GM12864 (cell line): ENCODE measurements at places on chromosomes 12 and 14.

DNA sequence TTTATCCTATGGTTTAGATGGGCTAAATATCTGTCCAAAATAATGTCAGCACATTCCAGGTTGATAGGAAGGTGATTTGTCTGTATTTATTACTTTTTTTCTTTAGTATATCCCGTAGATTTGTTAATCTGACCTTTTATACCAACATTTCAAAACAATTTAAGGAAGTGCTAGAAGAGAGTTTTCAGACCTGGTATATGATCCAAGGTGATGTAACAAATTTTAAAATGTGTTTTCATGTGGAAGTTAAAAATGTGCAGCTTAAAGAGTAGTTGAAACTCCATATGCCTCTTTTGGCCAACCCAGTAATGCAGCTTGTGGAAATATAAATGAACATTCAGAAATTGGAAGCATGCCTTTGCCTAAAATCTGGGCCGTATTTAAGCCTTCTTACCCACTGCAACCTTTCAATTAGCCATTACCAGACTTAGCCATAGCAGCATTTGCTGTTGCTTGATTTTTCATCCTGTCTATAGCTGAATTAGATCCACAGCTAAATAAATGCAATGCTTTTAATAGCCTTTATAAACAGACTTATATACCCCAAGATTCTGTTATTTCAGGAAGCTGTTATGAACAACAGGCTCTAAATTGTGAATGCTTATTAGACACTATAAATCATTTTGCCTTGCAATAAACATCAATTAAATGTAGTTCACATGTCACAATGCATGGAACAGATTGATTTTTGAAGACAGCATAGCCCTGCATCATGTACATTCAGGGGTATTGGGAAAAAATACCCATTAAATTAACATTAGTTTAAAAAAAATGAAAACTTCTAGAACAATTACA is 271.2 kb downstream of the PDZRN4 start:
- no peak for DNase-seq

- DNase-seq: no peak
These were observed 50.0 kb upstream of the PRICKLE1 start for GRCh38 chr12:42639556-42639955.

DNA sequence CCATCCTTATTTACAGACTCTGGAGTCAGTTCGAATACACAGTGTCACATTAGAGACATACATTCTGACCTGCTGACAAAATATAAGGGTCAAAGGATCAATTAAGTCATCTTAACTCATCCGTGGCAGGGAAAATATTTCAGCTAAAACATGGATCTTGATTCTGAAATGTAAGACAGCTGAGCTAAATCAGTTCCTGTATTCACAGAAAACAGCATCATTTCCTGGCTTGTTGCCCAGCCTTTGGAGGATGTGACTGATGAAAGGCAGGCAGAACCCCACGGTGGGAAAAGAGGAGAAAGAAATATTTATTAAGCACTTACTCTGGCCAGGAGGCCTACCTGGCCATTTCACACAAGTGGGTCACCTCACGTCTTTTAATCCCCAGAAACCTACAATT is 101.9 kb downstream of the GAS2L3 start:
- no peak for DNase-seq

DNA sequence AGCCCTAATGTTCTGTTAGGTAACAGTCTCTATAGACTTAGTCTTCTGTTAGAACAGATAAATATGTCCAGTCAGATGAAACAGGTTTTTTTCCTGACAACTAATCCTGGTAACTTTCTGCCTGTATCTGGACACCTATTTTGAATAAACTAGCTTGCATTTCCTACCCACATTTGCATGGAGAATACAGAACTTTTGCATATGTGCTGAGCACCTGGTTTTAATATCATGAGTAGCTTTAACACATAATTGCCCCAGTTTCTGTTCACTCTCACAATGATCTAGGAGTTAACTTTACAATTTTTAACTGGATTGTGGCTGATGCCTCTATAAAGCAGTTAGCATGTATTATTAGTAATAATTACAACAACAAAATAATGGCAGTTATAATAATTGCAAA is 111.7 kb downstream of the KTN1 start:
- no peak for DNase-seq

DNA sequence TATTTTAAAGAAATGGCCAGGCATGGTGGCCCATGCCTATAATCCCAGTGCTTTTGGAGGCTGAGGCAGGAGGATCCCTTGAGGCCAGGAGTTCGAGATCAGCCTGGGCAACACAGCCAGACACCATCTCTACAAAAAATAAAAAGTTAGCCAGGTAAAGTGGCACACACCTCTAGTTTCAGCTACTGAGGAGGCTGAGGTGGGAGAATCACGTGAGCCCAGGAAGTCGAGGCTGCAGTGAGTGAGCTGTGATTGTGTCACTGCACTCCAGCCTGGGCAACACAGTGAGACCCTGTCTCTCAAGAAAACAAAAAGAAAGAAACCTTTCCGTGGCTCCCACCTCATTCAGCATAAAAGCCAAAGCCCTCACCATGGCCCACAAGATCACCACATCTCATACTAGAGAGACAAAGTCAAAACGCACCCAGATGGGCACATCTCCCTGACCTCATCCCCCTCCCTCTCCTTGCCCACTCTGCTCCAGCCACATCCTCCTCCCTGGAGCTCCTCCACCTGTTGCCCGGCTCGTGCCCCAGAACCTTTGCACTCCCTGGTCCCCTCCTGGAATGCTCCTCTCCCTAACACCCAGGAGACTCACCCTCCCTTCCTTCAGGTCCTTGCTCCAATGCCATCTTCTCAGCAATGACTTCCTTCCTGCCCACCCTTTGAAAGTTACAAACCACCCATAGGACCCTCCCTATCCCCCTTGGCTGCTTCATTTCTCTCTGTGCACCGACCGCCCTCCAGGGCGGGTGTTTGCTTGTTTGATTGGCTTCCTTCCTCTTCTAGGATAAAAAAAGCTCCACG is 4.8 kb upstream of the SCARB1 start:
- no peak for DNase-seq

- DNase-seq: no peak
These were observed 18.6 kb downstream of the DDX24 start for GRCh38 chr14:94062344-94062940.

- no peak for DNase-seq
These were observed 4.4 kb upstream of the ASIC1 start for GRCh38 chr12:50052964-50053363.

- no peak for DNase-seq
These were observed 1168.3 kb downstream of the BCL11B start for GRCh38 chr14:98103705-98104104.

DNA sequence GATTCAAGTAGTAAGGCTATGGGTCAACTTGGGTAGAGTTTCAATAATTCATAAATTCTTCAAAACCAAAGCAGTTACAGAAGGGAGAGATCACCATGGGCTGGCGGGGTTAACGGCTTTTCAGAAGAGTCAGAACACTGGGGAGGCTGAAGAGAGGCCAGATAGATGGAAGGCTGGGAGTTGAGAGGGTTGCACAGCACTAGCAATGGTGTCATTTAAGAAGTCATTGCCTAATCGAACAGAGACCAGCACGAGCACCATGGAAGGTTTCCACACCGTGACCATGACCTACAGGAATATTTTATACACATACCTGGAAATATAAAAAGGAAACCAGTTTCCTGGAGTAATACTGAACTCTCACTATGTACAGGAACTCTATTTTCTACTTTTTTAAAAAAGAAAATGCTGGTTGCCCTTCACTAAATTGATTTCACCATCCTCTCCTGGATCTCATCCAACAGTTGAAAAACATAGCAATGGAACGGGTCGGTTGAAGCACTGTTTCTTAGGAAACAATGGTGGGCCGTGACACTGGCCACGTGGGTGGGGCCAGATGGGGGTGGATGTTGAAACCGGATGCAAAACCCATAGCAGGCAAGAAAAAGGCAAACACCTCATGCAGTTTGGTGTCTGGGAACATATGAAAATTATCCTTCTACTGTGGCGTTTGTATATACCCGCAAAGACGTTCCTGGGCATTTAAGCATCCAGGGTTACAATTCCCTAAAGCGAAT is 38.0 kb upstream of the RIN3 start:
- no peak for DNase-seq

DNA sequence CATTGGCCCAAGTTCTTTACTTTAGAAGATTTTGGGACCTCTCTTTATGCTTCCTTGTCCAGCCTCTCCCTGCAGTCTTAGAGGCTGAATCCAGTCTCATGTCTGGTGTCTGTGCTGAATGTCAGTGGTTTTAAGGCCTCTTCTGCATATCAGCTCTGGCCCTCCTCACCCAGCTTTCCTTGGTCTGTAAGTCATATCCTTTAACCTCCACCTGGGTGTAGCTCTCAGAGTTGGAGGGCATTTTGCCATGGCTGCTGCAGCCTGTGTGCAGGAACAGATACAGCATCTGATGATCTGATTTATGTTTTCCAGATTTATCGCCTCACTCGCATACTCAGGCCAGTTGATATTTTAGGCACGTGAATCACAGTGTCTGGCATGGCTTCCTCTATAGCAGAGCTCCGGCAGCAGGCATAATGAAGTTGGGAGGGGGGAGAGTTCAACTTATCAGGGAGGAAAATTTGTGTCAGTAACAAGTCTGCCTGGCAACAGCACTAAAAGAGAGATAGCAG is 335.0 kb downstream of the PCNX1 start:
- no peak for DNase-seq

- no peak for DNase-seq
These were observed 5.9 kb upstream of the VCPKMT start for GRCh38 chr14:50122291-50122690.

DNA sequence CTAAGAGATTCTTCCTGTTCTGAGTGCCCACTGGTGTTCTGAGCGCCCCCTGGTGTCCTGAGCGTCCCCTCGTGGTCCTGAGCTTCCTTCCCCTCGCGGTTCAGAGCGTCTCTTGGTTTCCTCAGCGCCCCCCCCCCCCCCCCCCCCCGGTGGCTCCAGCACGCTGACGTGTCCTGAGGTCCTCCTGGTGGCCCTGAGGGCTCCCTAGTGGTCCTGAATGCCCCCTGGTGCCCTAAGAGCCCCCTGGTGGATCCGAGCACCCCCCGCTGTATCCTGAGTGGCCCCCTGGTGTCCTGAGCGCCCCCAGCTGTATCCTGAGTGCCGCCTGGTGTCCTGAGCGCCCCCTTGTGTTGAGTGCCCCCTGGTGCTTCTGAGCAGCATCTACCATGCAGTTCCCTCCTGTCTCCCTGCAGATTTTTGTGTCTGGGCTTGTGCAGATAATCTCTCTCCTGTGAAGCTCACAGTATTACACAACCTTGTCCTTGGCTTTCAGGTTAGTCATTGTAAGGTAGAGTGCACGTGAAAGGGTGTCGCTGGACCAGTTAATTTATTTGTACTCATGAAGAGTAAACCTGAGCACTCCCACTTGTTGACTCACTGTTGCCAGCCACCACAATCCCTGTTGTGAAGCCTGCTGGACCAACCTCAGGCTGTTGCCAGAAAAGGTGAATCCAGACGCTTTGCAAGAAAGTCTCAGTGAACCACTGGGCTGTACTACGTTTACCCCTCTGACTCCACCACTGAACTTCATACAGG is 1168.4 kb downstream of the TMEM121 start:
- DNase-seq: peak; percentile 52

DNA sequence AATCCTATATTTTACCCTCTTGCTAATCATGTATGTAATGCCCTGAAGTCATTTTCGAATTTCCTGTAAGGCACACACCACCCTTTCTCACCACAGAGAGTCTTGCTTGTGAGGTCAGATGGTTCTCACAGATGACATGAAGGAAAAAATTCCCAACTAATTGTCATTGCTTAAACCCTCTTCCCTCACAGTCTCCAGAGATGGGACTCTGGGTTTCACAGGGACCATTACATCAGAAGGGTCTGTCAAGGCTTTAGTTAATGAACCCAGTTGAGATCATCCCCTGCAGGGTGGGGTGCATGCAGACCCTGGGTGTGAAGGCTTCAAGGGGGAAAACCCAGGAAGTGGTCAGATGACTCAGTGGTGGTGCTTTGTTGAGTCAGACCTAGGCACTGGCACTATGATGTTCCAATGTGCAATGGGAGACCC is 229.6 kb downstream of the BCAT1 start:
- no peak for DNase-seq

GRCh38 chr14:21385188-21385904 is 1.5 kb upstream of the SUPT16H start:
- DNase-seq: peak; percentile 30

GRCh38 chr12:91529829-91530228 is 347.2 kb upstream of the DCN start:
- no peak for DNase-seq

DNA sequence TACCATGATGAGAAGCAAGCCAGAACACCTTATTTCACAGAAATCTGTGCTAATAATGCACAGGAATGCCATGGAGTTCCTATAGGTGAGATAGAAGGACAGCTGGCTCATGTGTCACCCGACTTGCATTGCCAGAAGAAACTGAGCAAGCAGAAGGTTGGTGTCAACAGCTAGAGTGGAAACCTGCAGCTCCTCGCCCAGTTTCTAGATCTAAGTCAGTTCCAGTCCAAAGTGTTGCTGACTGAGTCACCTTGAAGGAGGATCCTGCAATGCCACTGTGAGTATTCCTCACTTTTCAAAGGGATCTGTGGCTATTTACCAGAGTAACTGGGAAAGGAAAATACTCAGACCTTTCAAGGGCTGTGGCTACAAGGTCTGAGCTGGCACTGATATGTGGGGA is 17.1 kb downstream of the CDKL1 start:
- no peak for DNase-seq

GRCh38 chr12:116628989-116629388 is 69.8 kb downstream of the MAP1LC3B2 start:
- DNase-seq: no peak

GRCh38 chr12:50542448-50542847 is 37.7 kb downstream of the DIP2B start:
- no peak for DNase-seq

DNA sequence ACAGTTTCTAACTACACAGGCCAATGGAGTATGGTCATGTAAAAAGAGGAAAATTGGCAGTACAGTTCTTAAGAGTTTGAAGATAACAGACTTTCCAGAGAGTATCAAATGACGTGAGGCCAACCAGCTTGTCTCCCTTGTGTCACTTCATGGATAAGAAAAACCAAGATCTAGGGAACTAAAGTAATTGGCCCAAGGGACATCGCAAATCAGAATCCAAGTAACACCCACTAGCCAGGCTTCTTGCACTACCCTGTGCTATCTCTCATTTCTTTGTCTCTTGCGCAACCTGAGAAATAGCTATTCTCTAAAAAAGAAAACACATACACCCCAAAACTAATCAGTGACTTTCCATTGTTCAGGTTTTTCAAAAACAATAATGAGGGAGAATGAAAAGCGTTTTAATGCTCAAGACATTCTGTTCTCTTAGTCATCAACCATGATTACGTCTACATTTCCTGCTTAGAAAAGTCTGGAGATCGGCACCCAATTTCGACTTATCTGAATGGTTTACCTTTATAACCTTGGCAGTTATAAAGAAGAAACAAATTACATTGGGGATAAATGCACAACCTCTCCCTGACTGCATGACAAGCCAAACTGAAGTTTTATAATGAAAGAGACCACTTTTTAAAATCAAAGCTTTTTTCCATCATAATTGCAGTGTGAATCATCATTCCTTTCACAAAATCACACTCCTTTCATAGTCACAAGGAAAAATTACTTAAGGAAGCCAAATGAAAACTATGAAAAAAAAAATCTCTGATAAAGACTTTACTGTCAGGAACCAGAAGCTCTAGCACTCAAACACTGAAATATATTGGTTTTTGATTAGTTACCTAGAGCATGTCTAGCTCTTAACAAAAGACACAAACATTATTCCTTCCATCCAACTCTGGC is 42.1 kb downstream of the TMTC1 start:
- no peak for DNase-seq
